ENCODE measurements at places on chromosomes 5 and 9.

GRCh38 chr5:136891175-136891972 lies 526.0 kb upstream of the TRPC7 start:
- no peak for DNase-seq

GRCh38 chr9:9033022-9033421 lies 1233.4 kb upstream of the DMAC1 start:
- no peak for DNase-seq

DNA sequence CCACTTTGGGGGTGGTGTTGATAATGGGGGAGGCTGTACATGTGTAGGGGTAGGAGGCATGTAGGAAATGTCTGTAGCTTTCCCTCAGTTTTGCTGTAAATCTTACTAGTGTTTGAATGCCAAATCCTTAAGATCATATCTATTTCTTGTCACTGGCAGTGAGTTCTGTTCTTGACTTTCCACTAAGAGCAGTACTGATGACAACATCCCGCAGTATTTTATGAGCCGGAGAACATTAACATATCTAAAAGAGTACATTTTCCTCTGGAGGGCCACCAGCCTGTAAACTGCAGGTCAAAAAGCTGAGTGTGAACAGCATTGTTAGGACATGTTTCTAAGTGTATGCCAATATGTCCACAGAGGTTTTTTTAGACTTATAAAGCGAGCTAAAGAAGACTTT lies 2.5 kb upstream of the HSPB3 start:
- peak; percentile 54 for DNase-seq

- no peak for DNase-seq
These were observed 18.3 kb downstream of the FAT2 start for GRCh38 chr5:151572657-151573368.

GRCh38 chr5:116144103-116144502 lies 59.3 kb downstream of the COMMD10 start:
- no peak for DNase-seq

DNA sequence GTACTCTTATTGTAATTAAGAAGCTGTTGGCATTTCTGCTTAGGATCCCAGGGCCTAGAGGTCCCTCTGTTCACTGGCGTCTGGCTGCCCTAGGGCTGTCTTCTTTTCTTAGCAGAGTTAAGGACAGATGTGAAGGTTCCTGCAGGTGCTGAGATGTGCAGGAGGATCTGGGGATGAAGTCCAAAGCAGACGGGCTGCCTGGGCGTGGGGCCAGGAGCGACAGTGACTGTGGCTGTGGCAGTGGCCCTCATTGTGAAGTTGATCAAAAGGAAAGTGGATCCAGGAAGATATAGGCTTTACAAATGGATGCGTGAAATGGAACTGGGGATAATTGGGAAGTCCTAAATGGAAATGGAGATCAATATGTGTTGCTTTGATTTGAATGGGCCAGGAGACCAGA lies 19.1 kb upstream of the SH3PXD2B start:
- DNase-seq: no peak

DNA sequence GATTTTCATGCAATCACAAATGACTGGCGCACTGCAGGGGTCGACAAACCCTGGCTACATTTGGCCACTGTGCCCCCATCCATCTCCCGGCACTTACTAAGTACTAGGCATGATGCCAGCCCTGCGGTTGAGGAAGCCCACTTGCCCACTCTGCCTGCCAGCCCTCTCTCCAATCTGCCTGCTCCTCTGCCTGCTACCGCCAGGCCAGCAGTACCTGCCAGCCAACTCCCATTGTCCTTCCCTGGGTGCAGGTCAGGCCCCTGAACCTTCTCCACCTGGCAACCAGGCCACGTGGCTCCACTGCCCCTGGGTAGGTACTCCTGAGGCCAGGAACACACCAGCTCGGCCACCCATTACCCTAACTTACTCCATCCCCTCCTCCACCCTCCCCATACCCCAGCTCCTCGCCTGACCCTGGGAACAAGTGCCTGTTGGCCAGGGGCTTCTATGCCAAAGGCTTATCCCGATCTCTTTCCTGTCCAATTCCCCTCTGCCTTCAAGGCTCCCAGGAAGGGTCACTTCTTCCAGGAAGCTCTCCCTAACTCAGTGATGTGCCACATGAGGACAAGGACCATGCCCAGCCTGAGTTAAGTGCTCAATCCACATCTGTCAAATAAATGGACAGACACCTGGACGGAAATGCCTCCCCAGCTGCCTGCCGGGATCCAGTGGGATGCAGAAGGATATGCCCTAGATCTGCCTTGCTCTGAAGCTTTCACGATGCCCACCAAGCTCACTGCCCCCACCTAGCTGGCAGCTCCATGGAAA lies 6.6 kb downstream of the EEIG1 start:
- DNase-seq: no peak

DNA sequence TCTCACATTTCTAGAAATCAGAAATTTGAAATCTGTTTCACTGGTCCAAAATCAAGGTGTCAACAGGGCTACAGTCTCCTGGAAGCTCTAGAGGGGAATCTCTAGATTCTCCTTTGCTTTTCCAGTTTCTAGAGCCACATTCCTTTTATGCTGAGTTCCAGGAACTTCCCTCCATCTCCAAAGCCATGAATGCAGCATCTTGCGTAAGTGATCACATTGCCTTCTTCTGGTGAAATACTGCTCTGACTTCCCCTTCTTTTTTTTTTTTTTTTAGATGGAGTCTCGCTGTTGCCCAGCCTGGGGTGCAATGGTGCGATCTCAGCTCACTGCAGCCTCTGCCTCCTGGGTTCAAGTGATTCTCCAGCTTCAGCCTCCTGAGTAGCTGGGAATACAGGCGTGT lies 23.8 kb downstream of the GDA start:
- no peak for DNase-seq

GRCh38 chr9:115739096-115739875 lies 414.3 kb upstream of the PAPPA start:
- no peak for DNase-seq

DNA sequence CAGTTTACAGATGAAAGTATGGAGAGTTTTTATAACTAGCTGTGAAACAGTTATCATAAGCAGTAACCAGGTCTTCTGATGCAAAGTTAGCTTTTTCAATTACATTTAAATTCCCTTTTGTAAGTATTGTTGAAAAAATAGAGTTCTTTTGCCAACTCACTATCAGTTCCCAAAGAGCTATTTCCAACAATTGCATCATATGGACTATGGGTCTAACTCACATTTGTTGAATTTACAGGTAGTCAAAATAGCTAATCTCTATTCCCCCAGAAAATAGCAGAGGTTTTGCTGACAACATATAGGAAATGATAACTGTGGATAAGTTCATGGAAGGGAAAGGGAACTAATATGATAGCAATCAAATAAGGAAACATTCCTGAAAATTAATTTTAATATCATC lies 1.4 kb downstream of the SPINK1 start:
- no peak for DNase-seq

DNA sequence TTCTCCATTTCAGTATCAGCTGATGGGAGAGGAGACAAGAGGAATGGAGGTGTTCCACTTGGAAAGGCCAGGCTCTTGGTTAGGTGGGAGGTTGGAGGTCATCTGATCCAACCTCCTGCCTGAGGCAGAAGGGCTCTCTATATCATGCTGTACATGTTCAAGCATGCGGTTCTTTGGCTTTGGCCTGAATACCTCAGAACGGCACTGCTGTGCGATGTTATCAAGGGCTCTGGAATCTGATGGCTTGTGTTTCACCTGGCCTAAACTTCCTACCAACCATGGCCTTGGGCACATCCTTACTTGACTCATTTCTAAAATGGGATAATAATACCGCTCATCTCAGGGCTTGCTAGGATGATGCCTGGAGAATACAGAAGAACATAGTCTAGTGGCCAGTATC lies 90.1 kb upstream of the FAM169A start:
- peak; percentile 12 for DNase-seq

GRCh38 chr5:112919972-112920371 lies 2.1 kb downstream of the REEP5 start:
- DNase-seq: no peak

DNA sequence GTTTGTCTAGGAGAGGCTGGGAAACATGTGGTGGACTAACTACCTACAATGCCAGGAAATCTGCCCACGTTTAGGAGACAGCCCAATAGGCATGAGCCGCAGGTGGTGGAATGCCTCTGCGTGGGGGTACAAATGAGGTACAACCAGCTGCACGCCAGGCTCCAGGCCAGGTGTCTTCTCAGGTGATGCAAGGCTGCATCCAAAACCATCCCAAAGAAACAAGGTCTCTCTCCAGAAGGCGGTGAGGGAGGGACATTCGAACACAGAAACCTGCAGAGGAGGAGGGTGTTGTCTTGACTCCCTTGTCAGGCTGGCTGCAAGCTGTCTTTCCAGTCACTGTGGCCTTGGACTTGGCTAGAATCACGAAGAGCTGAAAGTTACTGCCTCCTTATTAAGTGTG lies 11.6 kb downstream of the ANKH start:
- DNase-seq: no peak

- peak; percentile 60 for DNase-seq
These were observed 2.5 kb downstream of the GPBP1 start for GRCh38 chr5:57176350-57176857.

GRCh38 chr9:27125030-27125429 lies 16.0 kb downstream of the TEK start:
- peak; percentile 98 for DNase-seq

DNA sequence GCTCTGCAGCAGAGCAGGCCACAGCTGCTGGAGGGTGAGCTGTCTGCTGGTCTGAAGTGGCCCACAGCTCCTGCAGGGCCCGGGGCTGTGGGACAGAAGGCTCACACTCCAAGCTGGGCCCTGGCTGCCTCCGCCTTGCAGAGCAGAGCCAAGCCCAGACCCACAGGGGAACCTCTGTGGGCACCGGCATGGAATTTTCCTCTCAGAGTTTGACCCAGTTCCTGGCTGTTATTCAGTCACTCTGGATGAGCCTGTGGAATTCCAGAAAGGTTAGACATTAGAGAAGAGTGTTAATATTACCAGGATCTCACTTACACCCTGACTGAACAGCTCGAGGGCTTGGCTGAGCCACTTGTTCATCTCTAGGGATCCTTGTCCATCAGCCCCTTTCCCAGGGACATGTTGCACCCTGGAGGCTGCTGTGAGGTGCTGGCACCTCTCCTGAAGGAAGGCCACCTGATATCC lies 17.5 kb downstream of the IL9 start:
- DNase-seq: no peak

GRCh38 chr5:132411304-132412013 lies 41.9 kb downstream of the SLC22A5 start:
- no peak for DNase-seq

GRCh38 chr9:1048231-1048619 lies 1.9 kb upstream of the DMRT2 start:
- DNase-seq: no peak

DNA sequence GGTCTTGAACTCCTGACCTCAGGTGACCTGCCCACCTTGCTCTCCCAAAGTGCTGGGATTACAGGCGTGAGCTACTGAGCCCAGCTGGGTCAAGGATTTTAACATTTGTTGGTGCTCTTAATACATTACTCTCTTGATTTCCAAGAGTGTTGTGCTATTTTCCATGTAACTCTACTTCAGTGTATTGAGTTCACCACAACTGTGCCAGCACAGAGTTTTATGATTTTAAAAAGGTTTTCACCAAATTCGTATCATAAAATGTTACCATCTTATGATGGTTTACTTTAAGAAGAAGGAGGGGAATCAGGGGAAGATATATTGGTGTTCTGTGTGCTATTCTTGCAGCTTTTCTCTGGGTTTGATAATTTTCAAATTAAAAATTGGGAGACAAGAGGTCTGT lies 6.6 kb upstream of the ADGRD2 start:
- DNase-seq: no peak

DNA sequence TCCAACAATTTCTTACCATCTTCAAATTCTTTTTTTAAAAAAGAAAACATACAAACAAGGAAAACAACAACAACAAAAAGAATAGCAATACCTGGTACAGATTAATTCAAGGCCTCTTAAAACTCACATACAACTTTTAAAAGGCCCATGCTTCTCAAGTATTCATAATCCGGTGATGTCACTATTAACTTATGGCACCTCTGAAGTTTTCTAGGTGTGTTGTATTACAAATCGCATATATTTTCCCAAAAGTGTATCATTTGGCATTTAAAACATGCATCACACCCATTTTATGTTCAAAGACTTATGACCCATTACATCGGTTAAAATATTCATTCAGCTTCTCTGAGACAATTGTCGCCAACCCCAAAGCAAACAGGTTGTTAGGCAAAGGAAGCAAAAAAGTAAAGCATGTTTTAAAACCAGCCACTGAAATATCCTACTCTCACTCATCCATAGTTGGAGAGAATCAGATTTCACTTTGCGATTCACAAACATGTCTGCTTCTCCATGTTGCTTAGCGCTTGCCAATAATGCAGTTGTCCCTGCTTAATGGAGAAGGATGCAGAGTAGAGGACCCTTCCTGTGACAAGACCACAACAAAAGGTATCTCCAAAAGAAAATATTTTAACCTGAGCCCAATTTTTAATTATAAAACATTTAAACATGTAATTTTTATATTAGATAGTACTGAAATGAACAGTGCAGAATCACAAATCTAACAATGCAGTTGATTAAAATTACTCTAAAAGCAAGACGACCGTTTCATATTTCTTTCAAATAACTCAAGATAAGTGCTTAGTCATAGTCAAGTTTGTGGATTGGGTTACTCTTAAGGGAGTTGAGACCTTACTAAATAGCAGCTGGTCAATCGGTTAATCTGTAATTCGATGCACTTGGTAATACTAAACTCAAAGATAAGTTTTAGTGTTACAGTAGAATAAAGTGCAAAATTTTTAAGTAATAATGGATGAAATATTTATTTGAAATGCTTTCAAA lies 1.6 kb downstream of the SKP1 start:
- DNase-seq: peak; percentile 44

- DNase-seq: no peak
These were observed 1124.6 kb upstream of the ACO1 start for GRCh38 chr9:31259824-31260223.

- no peak for DNase-seq
These were observed 55.1 kb upstream of the PHYKPL start for GRCh38 chr5:178287791-178288105.

- DNase-seq: no peak
These were observed 478.6 kb downstream of the CCDC171 start for GRCh38 chr9:16031486-16031885.

- DNase-seq: peak; percentile 57
These were observed at the start of gene COL15A1 for GRCh38 chr9:98943682-98944056. Gene COL15A1, plus strand, starts transcription at chr9:98943907. Its CDS starts 155 bp downstream, at chr9:98944062.

DNA sequence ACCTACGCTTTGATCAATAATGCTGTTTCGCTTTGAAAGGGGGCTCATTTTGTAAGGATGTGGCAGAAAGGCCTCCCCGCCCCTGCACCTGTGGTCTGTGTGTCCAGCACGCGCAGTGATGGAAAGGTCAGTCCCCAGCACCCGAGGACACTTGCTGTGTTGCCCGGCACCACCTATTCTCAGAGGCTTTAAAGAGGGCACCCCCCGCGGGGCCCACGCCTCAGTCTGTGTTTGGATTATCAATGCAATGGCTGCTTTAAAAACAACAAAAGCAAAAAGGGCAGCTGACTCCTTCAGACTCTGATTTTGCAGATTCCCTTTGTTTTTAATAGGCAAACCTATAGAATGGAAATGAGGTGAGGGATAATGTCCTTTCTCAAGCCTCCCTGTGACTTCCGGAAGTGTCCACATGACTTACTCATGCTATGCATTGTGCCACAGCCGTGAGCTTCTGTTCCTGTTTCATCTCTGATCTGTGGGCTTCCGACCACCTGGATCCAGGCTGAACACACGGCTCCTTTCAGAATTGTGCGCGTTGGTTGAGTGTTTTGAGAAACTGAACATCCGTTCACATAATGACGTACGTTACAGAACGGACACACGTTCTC lies 416.2 kb downstream of the IRX2 start:
- DNase-seq: no peak

Data from umbilical cord (tissue), 2 donors.